ENCODE measurements at places on chromosomes 12 and 14.

DNA sequence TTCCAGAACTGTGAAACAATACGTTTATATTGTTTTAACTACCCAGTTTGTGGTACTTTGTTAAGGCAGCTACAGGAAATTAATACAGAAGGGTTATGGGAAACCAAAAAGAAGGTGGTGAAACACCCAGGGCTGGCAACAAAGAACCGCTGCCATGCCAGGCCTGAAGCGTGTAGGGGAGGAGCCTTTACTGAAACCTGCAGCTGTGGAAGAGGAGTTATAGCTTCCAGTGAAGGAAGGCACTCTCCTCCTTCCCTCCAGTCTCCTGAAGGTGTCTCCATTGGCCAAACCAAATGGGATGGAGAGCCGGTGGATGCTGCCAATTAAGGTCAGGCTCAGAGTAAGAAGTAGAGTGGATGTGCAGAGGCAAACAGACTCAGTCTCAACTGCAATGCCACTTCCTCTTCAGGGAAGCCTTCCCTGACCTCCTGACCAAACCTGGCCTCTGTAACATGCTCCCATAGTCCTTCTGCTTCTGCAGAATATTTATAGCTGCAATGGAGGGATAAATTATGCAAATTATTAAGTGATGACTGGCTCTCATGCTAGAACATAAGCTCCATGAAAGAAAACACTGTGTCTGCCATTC is 168.3 kb downstream of the DAD1 start:
- DNase-seq: no peak

- no peak for DNase-seq
These were observed 148.9 kb upstream of the KITLG start for GRCh38 chr12:88729196-88729595.

DNA sequence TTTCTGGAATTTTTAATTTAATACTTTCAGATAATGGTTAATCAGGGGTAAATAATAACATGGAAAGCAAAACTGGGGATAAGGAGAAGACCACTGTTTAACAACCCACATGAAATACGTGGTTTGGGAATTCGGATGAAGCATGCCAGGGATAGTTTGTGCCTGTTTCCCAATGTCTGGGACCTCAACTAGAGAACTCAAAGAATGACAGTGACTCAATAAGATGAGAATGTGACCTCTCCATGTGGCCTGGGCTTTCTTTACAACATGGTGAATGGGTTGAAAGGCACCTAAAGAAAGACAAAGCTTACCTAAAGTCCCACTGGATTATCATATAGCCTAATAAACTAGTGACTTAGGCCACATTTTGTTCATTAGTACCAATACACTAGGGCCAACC is 460.3 kb upstream of the LRFN5 start:
- no peak for DNase-seq

GRCh38 chr12:49587174-49587908 is 18.1 kb downstream of the FAM186B start:
- DNase-seq: no peak

Measured in AG10803 (cell line).